Activated gamma-delta T cell (primary cell): ENCODE measurements at places on chromosomes 16 and 17.

- no peak for DNase-seq
These were observed 198.2 kb downstream of the MAF start for GRCh38 chr16:79402356-79402755.

DNA sequence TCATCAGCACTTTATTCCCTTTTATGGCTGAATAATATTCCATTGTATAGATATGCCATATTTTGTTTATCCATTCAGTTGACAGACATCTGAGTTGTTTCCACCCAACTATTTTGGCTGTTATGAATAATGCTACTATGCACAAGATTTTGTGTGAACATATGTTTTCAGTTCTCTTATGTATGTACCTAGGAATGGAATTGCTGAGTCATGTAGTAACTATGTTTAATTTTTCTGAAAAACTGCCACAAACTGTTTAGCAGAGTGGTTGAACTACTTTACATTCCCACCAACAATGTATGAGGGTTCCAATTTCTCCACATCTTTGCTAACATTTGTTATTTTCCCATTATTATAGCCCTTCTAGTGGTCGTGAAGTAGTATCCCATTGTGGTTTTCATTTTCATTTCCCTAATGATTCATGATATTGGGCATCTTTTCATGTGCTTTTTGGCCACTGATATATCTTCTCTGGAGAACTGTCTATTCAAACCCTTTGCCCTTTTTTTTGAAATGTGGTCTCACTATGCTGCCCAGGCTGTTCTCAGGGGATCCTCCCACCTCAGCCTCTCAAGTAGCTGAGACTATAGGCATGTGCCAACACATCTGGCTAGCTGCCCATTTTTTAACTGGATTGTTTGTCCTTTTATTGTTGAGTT lies 26.3 kb downstream of the SMURF2 start:
- no peak for DNase-seq

GRCh38 chr17:74871356-74872076 lies 1.3 kb downstream of the FDXR start:
- no peak for DNase-seq

- DNase-seq: no peak
These were observed 1.8 kb downstream of the ASGR1 start for GRCh38 chr17:7177191-7177953.

DNA sequence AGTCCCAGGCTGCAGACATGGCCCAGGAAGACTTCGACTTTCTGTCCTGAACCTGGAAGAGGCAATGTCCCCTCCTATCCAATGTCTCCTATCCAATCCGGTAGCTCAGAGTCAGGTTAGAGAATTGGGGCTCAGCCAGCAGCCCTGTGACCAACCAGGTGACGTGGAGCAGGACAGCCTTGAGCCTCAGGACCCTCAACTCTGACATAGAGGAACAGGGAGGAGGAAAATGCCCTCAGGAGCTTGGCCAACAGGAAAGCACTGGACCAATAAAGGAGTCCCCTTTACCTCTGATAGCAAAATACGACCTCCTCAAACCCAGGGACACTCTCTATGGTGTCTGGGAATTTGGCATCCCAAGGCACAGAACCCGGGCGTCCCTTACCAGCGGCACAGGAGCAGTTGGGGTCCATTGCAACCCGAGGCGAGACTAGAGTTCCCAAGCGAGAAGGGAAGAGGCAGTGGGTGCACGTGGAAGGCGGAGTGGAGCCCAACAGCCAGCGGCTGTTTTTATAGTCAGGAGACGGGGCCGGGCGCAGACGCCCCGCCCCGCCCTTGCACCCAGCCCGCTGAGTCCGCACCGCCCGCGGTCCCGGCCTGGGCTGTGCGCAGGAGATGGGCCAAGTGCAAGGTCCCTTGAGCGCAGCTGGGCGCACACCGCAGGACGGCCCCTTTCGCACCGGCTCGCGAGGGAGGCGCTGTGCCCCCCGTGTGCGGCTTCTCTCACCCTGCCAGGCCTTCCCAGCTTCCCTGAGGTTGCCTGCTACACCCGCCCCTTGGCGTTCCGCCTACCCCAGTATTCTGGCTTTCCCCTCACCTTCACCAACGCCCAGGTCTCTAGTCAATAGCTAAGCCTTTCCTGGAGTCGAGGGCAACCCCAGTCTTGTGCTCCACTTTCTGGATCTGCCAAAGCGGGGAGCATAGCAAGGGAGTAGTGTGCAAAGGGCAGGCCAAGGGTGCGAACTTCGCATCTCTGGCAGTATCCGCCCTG lies at the start of gene MT1G:
Gene MT1G, minus strand, starts transcription at position 485 of the 991 bp plus-strand sequence. Its CDS starts 72 bp downstream, at position 413.
- DNase-seq: no peak

DNA sequence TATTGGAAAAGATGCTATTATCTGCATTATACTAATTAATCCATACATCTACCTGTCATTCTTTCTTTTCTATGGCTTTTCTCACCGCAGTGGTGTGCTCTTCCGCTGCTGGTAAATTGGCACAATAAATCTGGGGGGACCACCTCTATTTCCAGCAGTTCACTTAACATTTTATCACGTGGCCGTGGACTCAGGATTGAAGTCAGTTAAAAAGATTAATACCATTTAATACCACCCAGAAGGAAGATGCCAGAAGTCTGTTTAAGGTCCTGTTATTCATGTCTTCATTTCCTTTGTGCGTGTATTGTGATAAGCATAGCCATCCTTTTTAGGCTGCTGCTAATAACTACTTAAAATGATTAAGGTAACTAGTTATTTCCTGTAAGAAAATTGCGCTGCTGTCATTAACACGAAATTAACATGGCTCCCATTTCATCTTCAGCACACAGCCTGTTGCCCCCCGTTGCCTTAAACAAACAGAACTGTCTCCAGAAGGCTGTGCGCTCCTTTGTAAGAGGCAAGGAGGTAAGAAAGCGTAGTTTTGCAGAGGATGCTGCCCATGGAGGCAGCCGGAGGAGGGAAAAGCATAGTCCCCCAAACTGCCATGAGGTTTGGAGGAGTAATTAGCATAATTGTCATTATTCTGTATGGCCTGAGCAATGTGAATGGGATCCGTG lies 414.4 kb downstream of the UTP18 start:
- no peak for DNase-seq

DNA sequence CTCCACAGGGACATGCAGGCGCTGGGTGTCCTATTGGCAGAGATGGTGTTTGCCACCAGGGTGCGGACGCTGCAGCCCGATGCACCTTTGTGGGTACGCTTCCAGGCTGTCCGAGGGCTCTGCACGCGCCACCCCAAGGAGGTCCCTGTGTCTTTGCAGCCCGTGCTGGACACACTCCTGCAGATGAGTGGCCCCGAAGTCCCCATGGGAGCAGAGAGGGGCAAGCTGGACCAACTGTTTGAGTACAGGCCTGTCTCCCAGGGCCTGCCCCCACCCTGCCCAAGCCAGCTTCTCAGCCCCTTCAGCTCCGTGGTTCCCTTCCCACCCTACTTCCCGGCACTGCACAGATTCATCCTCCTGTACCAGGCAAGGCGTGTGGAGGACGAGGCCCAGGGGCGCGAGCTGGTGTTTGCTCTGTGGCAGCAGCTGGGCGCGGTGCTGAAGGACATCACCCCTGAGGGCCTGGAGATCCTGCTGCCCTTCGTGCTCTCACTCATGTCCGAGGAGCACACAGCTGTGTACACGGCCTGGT lies 2.8 kb downstream of the WDR81 start:
- no peak for DNase-seq

DNA sequence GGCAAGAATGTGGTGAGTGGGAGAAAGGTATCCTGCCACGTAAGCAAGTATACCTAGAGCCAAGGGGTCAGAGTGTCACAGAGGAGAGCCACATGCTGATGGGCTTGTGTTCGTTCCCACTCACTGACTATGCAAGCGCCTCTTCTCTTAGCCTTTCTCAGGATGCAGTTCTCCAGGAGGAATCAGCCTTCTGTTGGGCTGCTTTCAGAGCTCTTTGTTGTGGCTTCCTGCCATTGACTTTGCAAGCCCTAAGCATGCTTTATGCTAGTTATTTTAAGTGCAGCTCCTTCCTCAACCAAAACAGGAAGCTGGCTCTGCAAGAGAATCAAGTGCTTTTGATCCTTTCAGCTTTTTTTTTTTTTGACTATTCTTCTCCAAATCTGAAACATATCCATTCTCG lies 66.6 kb downstream of the SIAH1 start:
- no peak for DNase-seq

GRCh38 chr17:40063187-40063771 lies 514 bp downstream of the THRA start:
- no peak for DNase-seq

- DNase-seq: no peak
These were observed 7.5 kb upstream of the SLC35B1 start for GRCh38 chr17:49715216-49715615.

GRCh38 chr16:66273053-66273452 lies 93.4 kb upstream of the CDH5 start:
- DNase-seq: no peak

DNA sequence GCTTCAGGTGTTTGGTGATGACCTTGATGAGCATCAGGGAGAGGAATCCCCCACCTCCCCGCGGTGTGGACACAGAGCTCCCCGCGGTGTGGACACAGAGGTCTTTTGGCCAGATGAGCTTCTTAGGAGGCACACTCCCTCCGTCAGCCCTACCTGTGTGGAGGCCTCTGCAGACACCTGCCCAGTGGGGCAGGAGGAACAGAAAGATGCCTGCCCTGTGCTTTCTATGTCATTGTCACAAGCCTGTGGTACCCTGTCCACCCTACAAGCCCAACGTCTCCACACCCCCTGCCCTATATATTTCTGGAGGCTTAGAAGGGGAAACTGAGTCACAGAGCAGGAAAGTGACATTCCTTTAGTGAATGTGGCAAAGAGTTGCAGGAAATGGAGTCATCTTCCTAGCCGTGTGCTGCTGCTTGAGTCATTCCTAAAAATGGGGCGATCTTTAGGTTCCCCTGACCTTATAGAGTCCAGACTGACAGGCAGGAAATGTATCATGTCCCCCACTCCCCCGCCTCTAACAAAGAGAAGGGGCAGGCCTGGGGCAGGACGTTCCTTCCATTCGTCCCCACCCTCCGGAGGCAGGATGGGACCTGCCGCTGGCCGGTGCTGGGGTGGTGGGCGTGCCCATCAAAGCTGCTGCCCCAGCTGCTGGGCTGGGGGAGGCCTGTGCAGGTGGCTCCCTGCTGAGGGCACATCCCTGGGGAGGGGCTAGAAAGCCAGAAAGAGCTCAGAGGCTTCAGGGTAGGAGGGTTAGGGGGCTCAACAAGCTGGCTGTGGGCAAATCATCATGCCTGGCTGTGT lies 1.0 kb upstream of the C16orf74 start:
- no peak for DNase-seq

- DNase-seq: no peak
These were observed 9.6 kb downstream of the FAM20A start for GRCh38 chr17:68591583-68591982.

- no peak for DNase-seq
These were observed 59.3 kb downstream of the ASIC2 start for GRCh38 chr17:33233811-33234177.

GRCh38 chr16:75262104-75262799 lies 10.8 kb upstream of the BCAR1 start:
- DNase-seq: no peak

DNA sequence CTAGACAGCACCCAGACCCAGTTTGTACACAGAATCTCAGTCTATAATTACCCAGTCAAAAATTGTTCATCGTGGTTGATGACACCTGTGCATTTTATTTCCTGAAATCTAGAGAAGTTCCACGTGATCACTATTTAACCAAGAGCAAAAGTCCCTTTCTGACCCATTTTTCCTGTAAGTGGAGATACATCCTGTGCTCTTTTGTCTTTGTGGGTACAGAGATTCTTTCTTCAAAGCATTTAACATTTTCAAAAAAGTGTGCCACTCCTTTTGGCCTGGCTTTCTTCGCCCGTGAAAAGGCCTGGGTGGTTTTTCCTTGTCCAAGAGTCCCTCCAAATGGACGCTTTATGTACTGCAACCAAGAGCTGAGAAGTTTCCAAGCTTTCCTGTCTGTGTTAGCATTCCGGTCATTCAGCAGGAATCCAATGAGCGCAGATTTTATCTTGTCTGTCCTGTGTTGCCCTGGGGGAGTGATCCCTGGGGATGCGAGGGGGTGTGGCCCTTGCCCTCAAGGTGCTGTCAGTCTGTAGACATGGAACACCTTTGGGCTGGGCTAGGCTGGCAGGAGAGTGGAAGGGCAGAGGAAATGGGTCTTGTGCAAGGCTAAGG lies 161.1 kb upstream of the CACNG5 start:
- no peak for DNase-seq

DNA sequence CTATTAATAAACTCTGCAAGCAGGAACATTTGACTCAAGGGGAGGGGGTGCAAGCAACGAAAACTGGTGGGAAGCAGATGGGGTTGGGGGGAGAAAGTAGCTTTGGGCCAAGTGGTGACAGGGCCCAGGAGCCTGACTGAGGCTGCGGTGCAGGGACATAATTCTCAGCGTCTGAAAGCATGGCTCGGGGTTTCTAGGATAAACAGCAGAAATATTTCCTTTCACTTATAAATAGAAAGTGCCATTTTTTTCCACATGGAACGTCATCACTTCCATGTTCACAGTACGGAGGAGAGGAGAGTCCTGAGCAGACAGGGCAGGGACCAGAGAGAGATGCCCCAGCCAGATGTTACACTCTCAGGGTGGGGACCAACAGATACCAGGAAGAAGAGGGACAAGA lies 197.1 kb downstream of the ZFHX3 start:
- no peak for DNase-seq

DNA sequence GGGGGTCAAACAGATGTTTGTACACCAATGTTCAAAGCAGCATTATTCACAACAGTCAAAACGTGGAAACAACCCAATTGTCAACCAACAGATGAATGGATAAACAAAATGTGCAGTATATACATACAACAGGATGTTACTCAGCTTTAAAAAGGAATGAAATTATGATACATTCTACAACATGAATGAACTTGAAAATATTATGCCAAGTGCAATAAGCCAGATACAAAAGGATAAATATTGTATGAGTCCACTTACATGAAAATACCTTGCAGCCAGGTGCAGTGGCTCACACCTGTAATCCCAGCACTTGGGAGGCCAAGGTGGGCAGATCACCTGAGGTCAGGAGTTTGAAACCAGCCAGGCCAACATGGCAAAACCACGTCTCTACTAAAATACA lies 39.9 kb downstream of the UBE2G1 start:
- DNase-seq: no peak

GRCh38 chr17:75115555-75115954 lies 5.8 kb downstream of the ARMC7 start:
- no peak for DNase-seq

DNA sequence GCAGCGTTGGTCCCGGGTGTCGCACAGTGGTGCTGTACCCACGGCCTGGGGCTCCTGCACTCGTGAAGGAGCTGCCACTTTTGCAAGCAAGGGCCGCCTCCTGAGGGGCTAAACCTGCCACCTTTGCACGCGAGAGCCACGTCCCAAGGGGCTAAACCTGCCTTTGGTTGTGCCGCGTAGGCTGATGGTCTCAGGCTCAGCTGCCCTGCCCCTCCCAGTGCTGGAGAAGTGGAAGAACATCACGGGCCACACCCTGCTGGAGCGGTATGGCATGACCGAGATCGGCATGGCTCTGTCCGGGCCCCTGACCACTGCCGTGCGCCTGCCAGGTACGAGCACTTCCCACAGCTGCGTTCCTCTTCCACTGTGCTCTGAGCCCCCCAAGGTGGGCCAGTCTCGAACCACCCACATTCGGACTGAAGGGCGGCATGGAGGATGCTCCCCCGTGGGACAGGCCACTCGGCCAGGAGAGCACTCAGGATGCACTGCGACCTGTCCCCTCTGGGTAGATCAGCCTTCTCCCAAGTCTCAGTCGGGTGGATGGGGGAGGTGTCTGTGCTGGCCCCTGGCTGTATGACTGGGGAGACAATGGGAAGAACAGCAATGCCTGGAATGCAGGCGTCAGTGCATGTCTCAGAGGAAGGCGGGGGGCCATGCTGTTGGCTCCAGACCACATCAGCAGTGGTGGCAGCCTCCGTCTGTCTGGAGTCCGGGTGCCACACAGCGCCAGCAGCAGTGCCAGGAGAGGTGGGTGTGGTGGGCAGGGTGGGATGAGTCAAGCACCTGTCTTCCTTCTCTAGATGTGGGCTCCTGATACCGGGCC lies 20.7 kb downstream of the ACSF3 start:
- no peak for DNase-seq
